Activated T-helper 9 cell treated with anti-CD3 and anti-CD28 coated beads, Interleukin-2, amount 50 U/mL, for 16 hours (primary cell): ENCODE measurements at places on chromosomes 2 and 18.

DNA sequence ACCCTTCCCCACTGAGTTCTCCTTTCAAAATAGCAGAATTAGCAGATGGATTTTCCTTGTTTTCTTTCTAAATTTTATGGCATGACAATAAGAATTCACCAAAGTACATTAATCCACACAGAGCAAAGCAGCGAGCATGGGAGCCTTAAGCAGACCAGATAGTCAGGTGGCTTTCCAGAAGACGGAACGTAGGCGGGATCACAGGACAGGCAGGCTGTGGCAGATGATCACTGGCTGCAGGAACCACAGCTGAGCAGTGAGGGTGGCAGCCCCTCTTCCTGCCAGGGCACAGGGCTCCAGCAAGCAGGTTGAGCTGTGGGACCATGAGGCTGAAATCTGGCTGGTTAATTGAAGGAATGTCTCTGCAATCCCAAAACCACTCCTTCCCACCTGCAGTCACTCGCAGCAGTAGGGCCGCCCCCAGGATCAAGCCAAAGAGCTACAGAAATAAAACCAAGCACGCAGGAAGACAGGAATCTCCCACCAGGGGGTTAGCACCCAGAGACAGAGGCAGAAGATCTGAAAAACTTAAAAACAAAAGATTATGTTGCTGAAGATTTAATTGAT is 259.9 kb downstream of the EIPR1 start:
- DNase-seq = no peak

DNA sequence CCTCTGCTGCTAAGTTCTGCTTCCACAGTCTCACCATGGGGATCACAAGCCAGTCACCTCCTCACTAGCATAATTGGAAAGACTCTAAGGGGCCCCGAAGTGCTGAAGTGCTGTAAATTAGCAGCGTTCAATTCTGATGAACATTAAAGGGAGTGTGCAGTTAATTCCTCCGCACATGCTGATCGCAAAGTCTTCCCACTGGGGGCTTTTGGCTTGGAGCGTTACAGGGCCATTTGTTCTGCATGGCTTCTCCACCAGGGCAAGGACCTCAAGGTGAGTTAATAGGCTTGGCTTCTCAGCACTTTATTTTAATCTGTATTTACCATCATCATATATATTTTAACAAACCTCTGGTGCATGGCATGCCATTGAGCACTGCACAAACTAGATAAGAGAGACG is 216.3 kb upstream of the PARD3B start:
- no peak for DNase-seq

- no peak for DNase-seq
Observed at GRCh38 chr2:2018713-2019410, 274.5 kb upstream of the PXDN start.

DNA sequence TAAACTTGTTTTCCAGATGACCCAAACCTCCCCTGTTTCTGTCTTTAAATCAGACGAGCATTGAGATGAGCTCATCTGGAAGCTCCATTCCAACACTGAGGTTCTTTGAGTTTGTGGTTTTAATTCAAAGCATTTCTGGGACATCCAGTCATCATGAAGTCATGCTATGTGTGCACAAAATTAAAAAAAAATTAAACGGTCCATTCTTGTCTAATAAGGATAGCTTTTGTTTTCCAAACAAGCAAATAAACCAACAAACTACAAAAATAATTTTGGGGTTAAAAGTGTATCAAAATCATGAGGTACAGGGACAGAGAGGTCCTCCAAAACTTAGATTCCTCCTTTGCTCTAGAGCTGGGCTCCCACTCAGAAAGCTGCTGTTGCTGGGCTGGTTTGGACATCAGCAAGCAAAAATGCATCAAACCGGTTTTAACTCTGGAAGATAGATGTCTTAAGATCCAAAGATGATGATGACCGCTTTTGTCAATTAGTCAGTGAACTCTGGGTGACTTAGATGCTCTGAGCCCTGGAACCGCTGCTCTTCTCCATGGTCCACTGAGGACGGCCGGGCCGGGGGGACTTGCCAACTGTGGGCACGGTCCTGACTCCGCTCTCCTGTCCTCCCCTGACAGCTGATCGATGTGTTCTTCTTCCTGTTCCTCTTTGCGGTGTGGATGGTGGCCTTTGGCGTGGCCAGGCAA is 65.4 kb downstream of the TRPM8 start:
- DNase-seq = no peak

DNA sequence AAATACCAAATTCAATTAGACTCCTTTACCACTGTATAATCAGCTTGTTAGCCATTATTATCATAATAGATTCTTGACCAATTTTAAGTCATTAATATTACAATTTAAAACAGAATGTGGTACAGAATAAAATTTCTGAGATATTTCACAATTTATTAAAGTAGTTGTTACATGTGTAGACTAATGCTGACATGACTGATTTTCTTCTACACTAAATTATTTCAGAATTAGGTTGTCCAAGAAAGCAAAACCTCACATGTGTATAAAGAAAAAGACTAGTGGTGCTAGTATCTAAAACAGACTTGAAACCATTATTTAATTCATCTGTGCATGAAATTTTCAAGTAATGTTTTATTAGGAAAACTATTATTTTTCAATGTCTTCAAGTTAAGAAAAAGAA is 79.2 kb upstream of the COL3A1 start:
- DNase-seq = no peak

DNA sequence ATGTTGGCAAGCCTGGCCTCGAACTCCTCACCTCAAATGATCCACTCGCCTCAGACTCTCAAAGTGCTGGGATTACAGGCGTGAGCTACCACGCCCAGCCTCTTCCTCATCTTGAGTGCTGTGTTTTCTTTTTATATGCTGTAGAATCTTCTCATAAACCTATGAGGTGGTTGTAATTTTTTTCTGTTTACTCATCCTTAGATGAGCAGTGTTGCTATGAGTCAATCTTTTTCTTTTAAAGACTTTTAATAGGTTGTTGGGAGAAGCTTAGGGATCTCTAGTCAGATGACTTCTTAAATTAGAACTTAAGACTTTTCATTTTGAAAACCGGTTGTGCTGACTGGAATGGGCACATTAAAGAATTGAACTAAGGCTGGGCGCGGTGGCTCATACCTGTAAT is 8.7 kb upstream of the AAK1 start:
- DNase-seq = no peak

- DNase-seq = no peak
Observed at GRCh38 chr18:49021433-49022129, 70.8 kb upstream of the SMAD7 start.

DNA sequence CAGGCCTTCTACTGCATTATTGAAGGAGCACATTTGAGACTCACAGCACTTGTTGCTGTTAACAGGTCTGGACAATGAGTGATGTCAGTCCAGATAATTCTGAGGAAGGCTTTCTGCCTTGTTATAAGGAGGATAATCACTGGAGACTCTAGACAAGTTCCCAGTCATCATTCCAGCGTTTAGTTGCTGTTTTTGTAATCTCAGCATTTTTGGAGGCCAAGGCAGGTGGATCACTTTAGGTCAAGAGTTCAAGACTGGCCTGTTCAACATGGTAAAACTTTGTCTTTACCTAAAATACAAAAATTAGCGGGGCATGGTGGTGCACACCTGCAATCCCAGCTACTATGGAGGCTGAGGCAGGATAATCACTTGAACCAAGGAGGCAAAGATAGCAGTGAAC is 39.6 kb upstream of the TRIM43B start:
- no peak for DNase-seq

DNA sequence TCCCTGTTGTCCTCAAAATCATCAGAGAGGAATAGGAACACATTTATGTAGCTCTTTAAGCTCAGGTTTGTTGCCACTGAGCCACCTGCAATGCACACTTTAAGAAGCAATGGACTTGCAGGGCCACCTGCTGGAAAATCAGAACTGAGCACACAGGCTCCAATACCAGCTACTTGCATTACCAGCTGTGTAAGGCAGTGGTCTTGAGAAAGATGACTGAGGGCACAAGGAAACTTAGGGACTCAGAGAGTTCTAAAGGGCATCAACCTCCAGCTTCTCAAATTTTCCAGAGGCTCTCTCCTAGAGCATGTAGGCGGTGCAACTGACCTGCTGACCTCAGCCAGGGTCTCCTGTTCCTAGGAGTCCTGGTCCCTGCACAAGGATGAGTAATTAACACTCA is 2.5 kb upstream of the CNDP2 start:
- DNase-seq = peak; percentile 28

GRCh38 chr2:177084607-177085006 is 128.0 kb upstream of the HNRNPA3 start:
- no peak for DNase-seq

- DNase-seq = no peak
Observed at GRCh38 chr2:120917886-120918285, 182.2 kb downstream of the GLI2 start.
